T-helper 22 cell (primary cell): ENCODE measurements at places on chromosomes 6 and 20.

GRCh38 chr6:32803416-32803815 is 13.4 kb downstream of the HLA-DOB start:
- no peak for DNase-seq

GRCh38 chr6:158868890-158869825 is 50.0 kb upstream of the EZR start:
- DNase-seq: no peak

GRCh38 chr6:91299544-91300491 is 712.9 kb upstream of the MAP3K7 start:
- DNase-seq: no peak

GRCh38 chr20:16280219-16280618 is 293.0 kb downstream of the KIF16B start:
- no peak for DNase-seq

DNA sequence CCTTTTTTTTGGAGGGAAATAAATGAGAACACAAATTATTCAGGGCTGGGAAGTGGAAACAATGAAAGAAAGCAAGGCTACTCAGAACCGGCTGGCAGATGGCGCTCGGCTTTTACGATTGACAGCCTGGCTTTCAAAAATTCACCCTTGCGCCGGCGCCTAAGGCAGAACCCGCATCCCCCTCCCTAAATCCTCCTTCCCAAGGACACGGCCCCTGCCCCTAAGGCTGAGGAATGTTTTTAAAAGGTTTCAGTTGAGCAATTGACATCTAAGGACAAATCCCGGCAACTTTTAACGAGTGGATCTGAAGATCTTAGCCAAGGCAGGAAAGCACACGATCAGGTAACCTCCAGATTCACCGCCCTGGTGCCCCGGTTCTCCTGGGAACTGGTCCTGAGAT is 16.3 kb downstream of the GNAS start:
- DNase-seq: no peak

GRCh38 chr6:47571488-47571887 is 93.9 kb downstream of the CD2AP start:
- DNase-seq: no peak

DNA sequence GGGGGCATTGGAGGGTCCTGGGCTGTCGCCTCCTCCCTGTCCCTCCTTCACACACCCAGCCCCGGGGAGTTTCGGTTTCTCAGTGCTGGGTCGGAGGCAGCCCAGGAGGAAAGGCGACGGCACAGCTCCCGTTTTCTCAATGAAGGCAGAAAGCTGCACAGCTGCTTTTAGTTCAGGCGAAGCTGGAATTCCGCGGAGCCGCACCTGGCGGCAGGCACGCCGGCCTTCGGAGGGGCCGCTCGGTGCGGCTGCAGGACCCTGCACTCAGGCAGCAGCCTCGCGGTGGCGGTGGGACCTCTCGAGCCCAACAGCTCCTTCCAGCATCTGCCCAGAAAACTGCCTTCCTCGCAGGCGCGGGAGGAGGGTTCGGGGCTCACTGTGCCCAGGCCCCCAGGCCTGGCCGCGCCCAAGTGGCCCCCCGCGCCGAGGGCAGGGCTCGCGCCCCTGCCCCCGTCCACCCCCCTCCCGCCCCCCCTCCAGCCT is 4.6 kb downstream of the FOXQ1 start:
- no peak for DNase-seq

- DNase-seq: no peak
These were observed 1278.4 kb upstream of the GJE1 start for GRCh38 chr6:140854318-140854717.

DNA sequence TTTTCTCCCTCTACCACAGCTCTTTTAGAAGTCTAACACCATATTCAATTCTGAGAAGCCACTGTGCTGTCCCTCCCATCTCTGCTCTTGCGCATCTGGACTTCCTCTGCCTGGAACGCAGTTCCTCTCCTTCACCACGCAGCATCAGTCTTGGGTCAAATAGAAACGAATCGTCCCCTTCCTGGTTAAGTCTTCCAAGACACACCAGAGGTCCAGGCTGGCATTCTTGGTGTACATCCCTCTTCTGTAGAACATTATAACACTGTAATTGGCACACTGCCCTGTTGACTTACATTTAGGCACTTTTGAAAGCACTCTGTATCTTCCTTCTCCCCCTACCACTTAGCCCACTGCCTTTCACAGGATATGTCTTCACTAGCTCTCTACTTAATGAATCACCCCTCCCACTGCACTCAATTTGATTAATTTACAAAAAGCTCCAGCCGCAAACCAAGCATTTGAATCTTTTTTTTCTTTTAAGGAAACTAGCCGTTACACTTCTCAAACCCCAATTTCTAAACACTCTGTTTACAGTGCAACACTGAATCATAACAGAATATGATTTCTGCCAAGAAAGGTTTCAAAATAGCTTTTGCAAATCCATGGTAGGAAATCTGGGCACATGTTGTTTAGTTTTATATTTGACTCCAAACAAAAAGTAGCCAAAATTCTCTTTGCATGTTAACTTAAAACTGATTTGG is 140.8 kb upstream of the CARMIL1 start:
- DNase-seq: peak; percentile 34

- DNase-seq: no peak
These were observed 13.4 kb upstream of the MYO6 start for GRCh38 chr6:75735491-75736186.

- no peak for DNase-seq
These were observed 48.7 kb upstream of the IL20RA start for GRCh38 chr6:137093183-137094069.

DNA sequence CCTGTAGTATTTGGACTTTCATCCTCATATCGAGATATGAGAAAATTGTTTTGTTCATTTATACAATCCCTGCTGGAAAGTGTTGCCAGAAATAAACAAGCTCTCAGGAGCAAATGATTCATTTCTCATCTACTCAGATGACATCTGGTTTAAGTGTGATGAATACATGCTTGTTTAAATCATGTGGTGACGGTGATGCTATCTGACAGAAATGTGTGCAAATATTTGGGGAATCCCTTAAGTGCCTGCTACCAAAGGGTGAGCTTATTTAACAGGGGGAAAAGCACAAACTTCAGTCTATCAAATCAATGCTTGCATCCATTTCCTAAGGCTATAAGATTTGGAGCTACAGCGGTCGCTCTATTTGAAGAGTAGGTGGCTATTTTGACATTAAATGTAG is 368.3 kb upstream of the SASH1 start:
- DNase-seq: no peak

DNA sequence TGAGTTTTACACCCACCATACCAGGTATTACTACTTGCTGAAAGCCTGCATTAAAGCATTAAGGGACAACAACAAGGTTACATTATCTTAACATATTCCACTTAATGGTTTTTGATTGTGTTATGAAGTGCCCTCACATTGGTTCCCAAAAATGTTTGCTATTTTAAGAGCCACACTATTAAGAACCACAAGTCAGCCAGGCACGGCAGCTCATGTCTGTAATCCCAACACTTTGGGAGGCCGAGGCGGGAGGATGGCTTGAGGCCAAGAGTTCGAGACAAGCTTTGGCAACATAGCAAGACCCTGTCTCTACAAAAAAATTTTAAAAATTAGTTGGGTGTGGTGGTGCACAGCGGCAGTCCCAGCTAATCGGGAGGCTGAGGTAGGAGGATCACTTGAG is 28.2 kb downstream of the ATXN1 start:
- no peak for DNase-seq

DNA sequence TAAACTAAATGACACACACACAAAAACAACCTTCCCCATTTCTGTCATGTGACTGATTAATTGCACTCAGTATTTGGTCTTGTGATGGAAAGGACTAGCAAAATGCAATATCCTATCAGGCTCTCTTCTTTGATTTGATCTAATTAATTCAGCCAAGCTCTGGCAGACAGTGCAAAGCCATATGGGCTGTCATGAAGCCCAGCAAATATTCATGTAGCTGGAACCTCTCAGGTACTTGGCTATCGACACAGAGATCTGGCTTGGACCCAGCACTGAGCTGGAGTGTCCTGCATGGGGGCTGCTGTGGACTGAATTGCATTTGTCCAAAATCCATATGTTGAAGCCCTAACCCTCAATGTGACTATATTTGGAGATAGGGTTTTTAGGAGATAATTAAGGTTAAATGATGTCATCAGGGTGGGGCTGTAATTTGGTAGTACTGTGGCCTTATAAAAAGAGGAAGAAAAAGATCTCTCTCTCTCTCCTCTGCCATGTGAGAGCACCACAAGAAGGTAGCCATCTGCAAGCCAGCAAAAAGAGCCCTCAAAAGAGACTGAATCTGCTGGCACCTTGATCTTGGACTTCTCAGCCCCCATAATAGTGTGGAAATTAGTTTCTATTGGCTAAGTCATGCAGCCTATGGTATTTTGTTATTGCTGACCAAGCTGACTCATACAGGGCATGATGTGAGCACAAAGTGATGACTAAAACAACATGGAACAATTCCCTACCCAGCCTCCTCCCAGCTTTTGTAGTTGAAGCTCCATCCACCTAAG is 77.1 kb downstream of the STMND1 start:
- DNase-seq: no peak

DNA sequence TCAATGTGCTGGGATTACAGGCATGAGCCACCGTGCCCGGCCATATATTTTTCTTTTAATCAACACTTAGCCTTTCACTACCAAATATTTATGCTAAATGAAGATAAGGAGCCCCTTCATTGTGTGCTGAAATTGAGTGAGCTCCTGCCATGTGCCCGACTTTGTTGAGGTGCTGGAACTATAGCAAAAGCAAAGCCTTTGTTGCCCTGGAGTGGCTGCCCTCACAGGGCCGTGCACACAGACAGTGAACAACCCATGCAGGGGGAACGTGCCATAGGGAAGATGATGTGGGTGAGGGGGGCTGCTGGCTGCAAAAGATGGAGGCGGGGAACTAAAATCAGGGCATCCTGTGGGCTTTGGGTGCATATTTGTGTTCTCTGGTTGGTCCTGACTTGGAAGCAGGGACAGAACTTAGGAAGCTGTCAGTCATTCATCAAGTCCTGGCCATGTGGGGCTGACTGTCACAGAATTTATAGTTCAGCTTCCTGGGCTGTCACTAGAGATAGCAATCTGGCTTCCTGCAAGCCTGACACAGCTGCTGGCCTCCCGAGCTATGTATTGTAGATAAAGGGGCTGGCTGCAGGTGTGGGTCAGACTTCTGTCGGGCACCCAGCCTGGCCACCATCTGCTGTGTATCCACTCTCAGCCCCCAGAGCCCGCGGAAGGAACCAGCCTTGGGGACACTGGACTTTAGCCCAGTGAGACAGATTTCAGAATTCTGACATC is 56.8 kb upstream of the MPC1 start:
- no peak for DNase-seq

- DNase-seq: no peak
These were observed 134.4 kb downstream of the OR2B2 start for GRCh38 chr6:27777614-27778355.

- no peak for DNase-seq
These were observed 399.8 kb downstream of the BTBD9 start for GRCh38 chr6:38239719-38240451.

DNA sequence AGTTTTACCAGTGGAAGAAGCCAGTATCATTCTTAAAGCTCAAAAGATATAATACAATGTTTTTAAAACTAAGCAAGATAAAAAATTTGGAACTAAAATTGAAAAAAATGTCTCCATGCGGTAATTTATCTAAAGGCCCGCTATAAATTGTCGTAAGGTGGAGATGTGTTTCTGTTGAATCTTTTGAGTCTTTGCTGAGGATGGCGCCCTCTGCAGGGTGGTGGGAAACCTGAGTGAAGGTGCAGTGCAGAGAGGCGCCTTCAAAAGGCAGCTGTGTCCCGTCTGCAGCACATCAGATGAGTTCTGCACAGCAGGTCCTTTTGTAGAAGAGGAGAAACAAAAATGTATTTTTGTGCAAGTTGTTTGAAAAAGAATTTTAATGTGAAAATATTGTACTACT is 29.4 kb upstream of the KIF25 start:
- DNase-seq: no peak

DNA sequence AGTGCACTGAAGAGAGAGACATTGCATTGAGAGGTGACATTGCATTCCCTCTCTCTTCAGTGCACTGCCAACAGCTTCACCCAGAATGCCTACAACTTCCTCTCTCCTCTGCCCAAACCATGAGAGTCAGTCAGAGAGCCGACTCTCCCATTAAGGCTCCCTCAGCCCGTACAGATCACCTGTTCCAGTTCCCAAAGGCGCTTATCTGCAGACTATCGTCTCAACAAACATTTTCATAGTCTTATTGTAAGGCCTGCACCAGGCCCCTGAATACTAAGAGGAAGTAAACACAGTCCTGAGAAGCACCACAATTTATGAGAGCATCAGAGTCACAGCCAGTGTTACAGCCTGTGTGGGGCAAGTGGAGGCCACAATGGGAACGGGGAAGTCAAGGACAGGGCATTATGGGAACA is 53.7 kb downstream of the GFOD1 start:
- DNase-seq: no peak

DNA sequence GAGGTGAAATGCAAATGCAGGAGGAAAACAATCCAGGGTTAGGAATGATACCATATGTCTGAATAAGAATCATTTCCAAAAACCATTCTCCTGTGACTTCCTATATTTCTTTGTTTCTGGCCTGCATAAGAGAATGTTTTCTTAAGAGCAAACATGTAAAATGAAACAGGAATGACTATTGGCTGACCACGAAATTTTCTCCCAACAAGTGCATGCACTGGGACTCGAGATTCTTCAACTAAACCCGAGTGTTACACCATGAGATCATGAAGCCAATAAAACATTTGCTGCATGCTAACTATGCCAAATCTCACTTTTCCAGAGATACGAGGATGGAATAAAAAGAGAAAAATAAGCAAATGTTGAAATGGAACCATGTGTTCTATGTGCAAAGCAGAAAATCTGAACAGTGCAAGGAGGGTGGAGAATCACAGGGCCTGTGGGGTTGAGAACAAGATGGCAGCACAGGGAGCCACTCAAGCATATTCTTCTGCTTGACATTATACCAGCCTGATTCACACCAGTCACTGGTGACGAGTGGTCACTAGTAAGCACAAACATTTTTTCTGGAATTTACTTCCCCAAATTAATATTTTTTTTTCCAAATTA is 212.2 kb upstream of the FOXA2 start:
- no peak for DNase-seq

DNA sequence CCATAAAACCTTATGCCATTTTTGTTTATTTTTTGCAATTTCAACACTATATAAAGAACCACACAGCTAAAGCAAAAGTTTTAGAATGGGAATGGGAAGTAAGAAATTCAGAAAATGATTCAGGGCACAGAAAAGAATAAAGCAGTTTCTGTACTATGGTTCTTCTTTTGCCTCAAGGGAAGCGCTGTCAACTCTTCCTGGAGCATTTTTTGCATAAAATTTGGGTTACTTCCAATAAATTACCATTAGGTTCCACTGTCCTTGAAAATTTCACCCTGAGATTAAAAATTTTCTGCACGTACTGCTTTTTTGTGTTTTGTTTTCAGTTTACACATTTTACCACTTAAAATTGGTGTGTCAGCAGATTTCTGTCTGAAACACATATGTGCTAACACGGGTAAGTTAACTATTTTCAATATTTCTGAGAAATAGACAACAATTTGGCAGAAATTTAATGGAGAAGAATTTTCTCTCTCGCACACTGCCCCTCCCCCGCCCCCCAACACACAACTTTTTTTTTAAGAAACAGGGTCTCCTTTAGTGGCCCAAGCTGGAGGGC is 79.6 kb downstream of the ADAT2 start:
- no peak for DNase-seq
